Right renal pelvis (tissue), 4 donors: ENCODE measurements at places on chromosomes 2 and 18. TPM values are rescaled to one million over a fixed set of nuclear protein-coding genes. Genes with fewer than 3 reads are reported as not detected.

The UGT1A6 gene
- polyA plus RNA-seq = 3.2 TPM

GRCh38 chr2:125092276-125093009 lies 1067.4 kb downstream of the CNTNAP5 start:
- DNase-seq = no peak

DNA sequence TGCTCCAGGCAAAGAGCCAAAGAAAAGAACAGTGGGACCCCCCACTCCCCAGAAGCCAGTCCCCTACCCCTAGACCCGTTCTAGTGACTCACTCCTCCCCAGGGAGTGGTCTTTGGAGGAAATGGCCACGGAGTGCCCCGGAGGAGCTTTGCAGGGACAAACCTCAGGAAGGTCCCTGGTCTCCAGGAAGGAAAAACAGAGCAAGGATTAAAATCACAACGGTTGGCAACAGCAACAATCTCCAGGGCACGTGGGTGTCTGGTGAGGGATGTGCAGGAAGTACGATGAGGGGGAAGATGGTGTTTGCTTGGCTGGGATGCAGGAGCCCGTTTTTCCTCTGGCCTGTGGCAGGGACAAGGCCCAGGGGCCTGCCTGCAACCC lies 135.0 kb downstream of the SMAD2 start:
- no peak for DNase-seq

GRCh38 chr2:45664635-45665261 lies 13.3 kb downstream of the PRKCE start:
- DNase-seq = no peak

GRCh38 chr18:5294457-5295230 lies 882 bp downstream of the ZBTB14 start:
- peak; percentile 63 for DNase-seq

The VSNL1 gene
- polyA plus RNA-seq = 4.3 TPM

DNA sequence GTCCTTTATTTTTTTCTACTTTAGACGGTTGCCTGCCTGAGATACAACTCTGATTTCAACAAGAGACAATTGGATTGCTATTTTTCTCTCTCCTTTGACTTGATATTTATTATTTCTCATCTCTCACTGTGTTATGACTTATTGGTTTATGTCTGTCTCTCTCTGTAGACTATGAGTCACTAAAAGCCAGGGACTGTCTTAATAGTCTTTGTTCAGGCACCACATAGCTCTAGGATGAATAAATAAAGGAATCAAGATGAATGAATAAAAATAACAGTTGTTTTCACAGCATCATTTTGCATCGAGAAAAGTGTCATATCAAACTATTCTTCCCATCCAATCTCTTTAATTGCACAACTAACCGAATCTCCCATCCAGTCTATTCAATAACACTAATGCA lies 31.4 kb upstream of the CD28 start:
- no peak for DNase-seq

The ERBB4 gene
- polyA plus RNA-seq = 44.8 TPM

The DUSP2 gene
- 3.7 TPM for polyA plus RNA-seq

GRCh38 chr2:46286715-46287114 lies 10.5 kb upstream of the EPAS1 start:
- no peak for DNase-seq

The CD226 gene
- 4.1 TPM for polyA plus RNA-seq

The SLC5A7 gene
- 0.62 TPM for polyA plus RNA-seq

The GIGYF2 gene
- 66.9 TPM for polyA plus RNA-seq
